Fibroblast of villous mesenchyme (primary cell): ENCODE measurements at places on chromosomes 7 and 10.
A peak's percentile ranks its signal among the peaks of the same experiment; 100 is the strongest.

DNA sequence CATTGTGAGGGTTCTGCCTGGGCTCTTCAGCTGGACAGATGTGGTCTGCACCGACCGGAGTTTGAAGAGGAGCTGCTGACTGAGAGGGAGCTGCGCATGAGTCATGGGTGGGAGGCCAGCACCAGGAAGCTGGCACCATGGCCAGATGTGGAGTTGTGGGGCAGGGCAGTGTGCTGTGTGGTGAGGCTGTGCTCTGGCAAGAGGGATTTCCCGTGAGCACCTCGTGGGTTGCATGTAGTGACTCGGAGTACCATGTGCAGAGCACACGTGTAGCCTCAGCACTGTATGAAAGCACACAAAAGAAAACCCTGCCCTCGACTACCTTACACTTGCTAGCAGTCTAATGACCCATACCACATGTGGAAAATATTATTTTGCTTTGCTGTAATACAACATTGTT is 103.4 kb downstream of the WNT2 start:
- DNase-seq: peak; percentile 70

DNA sequence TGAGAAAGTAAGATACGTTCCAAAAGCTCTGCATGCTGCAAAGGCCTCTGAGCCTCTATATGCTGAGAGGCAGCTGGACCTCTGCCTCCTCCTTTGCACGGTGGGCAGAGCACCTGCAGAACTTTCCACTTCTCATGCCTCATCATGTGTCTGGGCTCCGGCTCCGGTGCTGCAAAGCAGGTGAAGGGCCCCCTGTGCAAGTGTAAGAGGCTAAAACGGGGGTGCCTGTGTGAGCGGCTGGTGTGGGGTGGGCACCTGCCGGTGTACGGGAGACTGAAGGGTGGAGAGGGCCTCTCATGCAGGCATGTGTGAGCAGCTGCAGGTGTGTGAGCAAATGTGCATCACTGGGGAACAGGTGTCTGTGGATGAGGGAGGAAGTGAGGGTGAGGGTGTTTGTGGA is 121.0 kb downstream of the KCNMA1 start:
- no peak for DNase-seq

GRCh38 chr7:140899883-140900282 is 24.8 kb downstream of the BRAF start:
- no peak for DNase-seq

- DNase-seq: no peak
Measured at GRCh38 chr10:15353471-15354017, 17.5 kb downstream of the FAM171A1 start.

- DNase-seq: no peak
Measured at GRCh38 chr10:101875068-101875688, 31.6 kb upstream of the KCNIP2 start.

DNA sequence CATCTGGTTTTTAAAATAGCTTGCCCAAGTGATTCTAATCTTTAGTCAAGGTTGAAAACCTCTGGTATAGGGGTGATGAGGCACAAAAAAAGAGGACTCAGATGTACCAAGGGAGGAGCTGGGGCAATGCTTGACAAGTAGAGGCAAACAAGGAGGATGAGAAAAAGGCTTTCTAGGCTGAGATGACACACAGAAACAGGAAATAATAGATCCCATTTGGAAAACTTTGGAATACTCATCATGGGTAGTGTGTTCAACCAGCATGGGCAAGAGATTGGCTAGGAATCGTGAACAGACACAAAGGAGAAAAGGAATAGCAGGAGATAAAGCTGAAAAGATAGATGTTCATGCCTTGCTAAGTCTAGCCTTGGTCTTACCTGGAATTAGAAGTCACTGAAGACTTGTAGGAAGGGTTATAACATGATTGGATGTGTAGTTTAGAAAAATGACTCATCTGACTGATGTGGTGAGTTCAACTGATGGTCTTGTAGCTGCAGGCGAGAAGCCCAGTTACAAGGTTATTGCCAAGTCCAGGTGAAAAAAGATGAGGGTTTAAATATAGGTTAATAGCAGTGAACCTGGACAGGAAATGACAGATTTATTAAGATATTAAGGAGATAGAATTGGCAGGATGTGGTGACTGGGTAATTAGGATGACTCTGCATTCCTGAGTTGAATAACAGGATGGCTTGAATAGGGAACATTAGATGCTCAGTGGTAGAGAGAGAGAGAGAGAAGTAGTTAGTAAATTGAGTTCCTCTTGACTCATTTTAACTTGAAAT is 214.0 kb upstream of the LRGUK start:
- DNase-seq: no peak

- DNase-seq: peak; percentile 5
Measured at GRCh38 chr10:115093286-115093775, at the start of gene ATRNL1. ATRNL1 (plus strand) TSS chr10:115093365; CDS start chr10:115093751, 386 bp downstream.

- DNase-seq: no peak
Measured at GRCh38 chr7:80907141-80907601, 11.7 kb downstream of the SEMA3C start.

DNA sequence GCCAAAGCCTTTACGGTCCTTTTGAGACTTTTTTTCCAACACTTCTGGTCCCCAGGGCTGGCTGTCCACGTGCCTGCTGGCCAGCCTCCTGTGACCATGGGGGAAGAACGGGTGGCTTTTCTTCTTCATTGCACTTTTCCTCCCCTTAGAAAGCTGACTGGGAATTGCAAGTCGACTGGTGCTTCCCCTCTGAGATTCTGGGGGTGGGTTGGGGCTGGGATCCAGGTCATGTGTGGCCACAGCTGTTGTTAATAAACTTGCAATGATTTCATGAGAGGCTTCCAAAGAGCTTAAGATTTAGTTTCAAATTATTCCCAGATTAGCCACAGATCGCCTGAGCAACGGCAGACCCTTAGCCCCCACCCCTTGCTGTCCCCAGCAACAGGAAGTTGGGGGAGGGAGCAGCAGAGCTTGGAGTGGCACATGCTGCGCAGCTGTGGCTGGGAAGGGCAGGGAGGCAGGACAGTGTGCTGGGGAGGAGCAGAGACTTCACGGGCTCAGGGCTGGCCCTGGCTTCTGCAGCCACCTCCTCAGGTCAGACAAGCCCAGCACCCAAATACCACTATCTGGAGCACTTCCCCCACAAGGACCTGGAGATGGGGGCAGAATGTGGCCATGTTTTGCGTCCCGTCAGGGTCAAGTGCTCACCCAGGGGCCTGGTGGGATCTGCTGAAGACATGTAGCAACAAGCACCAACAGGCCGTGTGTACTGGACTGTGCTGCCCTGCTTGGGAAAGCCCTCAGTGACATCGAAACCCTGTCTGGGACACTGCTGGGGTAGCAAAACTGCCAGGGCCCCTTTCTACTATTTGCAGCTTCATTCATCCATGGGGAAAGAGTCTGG is 147.1 kb downstream of the RNF216 start:
- peak; percentile 96 for DNase-seq

DNA sequence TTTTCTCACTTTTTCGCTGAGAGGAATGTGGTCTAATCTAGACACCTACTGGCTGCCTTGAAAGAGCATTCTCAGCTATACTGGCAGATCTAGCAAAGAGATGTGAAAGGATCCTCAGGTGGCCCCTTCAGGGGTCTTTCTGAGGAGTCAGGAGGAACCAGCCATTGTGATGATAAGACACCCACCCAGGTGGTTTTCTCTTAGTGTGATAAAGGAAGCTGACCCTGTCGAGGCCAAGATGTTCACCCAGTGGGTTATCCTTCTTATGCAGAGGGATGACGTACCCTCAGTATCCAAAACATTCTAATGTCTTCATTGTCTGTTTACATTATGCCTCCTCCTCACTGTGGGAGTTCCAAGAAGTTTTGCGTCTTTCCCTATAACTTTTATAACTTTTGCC is 98.3 kb upstream of the LRGUK start:
- DNase-seq: no peak

- no peak for DNase-seq
Measured at GRCh38 chr7:88669913-88670312, 89.6 kb upstream of the ZNF804B start.

DNA sequence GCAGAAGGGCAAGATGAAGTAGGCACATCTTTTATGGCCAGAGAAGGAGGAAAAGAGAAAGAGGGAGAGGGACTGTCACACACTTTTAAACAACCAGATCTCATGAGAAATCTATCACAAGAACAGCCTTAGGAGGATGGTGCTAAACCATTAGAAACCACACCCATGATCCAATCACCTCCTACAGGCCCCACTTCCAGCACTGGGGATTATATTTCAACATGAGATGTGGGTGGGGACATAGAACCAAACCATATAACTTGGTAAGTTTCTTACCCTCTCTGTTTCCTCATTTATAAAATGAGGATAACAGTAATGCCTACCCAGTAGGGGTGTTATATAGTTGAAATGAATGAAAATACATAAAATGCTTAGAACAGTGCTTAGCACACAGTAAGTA is 66.0 kb downstream of the CHCHD3 start:
- no peak for DNase-seq

DNA sequence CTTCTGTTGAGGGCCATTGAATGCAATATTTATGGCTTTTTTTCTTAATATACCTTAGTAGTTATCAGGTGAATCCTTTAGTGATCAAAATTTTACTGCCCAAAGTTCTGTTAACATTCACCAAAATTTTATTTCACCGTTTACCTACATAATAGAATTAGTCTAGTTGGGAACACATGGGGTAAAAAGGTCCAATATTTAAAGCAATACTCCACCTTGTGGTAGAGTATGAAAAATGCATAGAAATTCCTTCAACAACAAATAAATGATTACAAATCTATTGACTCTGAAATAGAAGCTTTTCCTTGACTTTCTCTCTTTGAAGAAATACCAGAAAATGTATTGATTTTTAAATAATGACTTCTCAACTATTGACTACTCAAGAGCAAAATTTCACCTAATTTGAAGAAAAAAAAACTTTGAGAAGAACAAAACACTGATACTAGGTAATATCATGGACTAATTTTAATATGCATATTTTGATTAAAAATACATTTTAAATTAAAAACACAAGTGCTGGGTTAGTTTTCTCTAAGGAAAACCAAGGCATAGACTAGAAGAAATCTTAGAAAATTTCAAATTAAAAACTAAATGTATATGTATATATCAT is 43.3 kb downstream of the POLR1F start:
- peak; percentile 54 for DNase-seq

GRCh38 chr7:3201937-3202710 is 98.9 kb upstream of the SDK1 start:
- no peak for DNase-seq

- no peak for DNase-seq
Measured at GRCh38 chr7:152176797-152177196, 151.3 kb downstream of the GALNT11 start.

- DNase-seq: peak; percentile 43
Measured at GRCh38 chr10:17120694-17121093, 8.9 kb downstream of the CUBN start.

GRCh38 chr10:80693565-80693964 is 155.9 kb downstream of the SH2D4B start:
- DNase-seq: no peak

DNA sequence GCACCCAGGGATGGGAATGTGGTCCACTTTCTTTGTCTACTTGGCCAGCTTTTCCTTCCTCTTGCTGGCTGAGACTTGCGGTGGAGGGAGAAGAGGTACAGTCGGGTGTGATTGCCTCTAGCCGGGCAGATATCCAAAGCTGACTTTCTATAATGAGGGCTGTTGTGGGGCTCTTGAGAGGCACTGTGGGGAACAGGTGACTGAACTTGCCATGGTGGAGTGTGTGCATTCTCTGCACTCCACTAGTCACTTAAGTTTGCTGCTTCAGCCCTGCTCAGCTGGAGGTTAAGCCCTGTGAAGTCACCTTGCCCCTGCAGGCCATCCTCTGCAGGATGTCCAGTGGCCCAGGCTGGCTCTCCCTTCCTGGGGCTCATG is 116.6 kb downstream of the AOAH start:
- DNase-seq: no peak

- DNase-seq: no peak
Measured at GRCh38 chr7:30879139-30880124, 32.2 kb upstream of the AQP1 start.

DNA sequence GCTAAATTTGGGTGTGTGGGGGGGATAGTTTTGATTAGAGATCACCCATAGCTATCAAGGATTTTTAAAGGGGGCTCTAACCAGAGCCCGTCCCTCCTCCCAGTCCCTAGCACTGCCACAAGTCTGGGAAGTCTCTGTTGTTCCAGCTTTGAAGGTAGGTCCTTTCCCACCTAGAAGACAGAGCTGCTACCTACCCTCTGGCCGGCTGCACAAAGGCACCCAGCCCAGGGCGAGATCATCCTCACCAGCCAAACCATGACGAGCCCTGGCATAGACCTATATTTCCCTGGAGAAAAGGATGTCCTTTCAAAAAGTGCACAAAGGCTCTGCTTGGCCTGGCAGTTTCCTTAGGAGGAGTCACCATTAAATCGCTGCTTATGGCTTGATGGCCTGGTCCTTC is 147.8 kb downstream of the CYP26A1 start:
- no peak for DNase-seq

- DNase-seq: no peak
Measured at GRCh38 chr7:90239050-90239449, 5.9 kb upstream of the CFAP69 start.

- DNase-seq: no peak
Measured at GRCh38 chr10:60429084-60429849, 39.6 kb upstream of the ANK3 start.

DNA sequence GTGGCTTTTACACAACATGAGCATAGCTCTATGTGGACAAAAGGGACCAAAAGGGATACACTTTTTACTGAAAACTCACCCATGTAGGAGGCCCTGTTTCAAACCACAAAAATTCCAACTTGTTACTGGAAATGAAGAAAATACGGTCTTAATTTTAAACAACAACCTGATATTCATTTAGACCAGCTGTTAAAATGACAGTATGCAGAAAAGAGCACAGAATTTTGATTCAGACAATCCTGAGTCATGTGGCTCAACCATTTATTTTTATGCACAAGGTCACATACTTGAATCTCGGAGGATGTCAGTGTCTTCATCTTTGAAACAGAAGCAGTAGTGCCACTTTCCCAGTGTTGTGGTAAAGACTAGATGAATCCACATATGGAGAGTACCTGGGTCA is 426.5 kb upstream of the NFE2L3 start:
- DNase-seq: peak; percentile 43

GRCh38 chr7:108001764-108002725 is 916 bp downstream of the LAMB1 start:
- DNase-seq: no peak

GRCh38 chr7:115232041-115232440 is 310.1 kb downstream of the MDFIC start:
- no peak for DNase-seq

DNA sequence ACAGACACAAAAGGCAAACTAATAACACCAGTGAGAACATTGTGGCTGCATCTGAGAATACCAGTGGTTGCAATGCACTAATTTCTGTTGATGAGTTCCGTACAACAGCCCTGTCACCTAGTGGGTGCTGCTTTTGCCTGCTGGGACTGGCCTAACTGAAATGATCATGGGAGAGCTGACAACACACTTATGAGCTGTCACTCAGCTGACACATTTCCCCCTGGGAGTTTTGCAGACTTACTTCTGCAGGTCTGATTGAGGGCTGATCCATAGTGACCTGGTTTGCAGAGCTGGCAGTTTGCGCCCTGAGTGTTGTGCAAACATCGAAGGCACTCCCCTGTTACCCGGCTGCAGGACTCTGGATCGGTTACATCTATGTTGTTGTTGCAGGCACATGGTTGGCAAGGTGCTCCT is 60.6 kb upstream of the LAMB1 start:
- no peak for DNase-seq
